ENCODE measurements at places on chromosomes 5 and 9.

DNA sequence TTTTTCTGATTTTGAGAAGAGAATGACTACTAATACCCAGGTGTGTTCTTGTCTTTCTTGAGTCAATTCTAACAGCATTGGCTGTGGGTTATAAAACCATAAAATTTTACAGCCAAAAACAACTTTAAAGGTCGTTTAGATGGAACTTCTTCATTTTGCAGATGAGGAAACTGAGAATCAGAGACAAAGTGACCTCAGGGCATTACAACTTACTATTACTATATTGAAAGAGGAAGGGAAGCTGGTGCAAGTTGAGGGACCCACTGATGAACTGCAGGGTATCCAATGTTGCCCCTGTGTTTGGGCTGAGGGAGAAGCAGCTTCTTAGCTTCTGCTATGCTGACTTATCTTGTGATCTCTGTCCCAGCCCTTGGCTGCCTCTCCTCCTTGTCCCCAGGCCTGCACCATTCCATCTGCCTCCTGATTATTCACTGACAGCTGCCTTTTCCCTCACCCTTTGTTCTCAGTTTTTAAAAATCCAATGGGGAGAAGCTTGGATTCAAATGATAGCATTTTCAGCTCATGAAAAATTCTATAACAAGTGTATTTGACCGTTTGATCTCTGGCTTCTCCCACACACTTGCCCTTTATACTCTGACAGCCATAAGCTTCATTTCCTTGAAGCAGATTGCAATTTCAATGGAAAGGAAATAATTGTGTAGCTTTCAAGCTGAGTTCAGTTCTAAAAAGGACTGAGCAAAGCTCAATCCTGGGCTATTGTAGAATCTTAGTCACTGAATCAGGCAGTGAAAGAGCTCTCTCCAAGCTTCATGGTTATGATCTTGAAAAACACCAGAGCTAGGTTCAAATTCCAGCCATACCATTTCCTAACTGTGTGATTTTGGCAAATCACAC, 68.5 kb downstream of the TMC1 start:
- DNase-seq = no peak

DNA sequence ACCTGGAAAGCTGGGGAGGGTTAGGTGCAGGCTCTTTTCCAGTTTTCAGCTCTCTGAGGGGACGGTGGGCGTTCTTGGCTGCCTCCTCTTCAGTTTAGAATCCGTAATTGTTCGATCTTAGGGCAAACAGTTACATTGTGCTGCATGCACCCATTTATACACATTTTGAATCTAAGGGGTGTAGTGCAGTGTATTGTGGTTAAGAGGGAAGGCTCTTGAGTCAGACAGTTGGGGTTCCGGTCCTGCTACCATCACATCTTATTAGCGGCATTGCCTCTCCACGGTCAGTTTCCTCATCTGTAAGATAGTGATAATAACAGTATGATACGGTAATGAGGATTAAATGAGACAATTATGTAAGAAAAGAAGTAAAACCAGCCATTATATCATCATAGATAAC, 625 bp downstream of the EXOSC2 start:
- DNase-seq = no peak

- DNase-seq = no peak
Measured at GRCh38 chr5:179772351-179772750, 21.4 kb upstream of the LTC4S start.

DNA sequence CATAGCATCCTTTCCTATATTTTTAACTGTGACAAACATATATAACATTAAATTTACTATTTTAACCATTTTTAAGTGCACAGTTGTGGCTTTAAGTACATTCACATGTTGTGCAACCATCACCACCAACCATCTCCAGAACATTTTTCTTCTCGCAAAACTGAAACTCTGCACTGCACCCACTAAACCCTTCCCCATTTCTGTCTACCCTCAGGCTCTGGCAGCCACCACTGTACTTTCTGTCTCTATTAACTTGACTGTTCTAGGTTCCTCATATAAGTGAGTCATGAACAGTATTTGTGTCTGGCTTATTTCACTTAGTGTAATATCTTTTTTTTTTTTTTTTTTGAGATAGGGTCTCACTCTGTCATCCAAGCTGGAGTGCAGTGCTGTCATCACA, 25.5 kb downstream of the KCNMB1 start:
- no peak for DNase-seq

GRCh38 chr9:38682713-38683112, 37.2 kb downstream of the FAM240B start:
- DNase-seq = no peak

DNA sequence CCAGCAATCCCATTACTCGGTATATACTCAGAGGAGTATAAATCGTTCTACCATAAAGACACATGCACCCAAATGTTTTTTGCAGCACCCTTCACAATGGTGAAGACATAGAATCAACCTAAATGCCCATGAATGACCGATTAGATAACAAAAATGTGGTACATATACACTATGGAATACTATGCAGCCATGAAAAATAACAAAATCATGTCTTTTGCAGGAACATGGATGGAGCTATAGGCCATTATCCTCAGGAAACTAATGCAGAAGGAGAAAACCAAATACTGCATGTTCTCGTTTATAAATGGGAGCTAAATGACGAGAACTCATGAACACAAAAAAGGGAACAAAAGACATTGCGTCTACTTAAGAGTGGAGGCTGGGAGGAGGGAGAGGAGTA, 114.5 kb downstream of the HTR4 start:
- no peak for DNase-seq

GRCh38 chr9:120312031-120312430, 267.9 kb downstream of the CDK5RAP2 start:
- DNase-seq = no peak

DNA sequence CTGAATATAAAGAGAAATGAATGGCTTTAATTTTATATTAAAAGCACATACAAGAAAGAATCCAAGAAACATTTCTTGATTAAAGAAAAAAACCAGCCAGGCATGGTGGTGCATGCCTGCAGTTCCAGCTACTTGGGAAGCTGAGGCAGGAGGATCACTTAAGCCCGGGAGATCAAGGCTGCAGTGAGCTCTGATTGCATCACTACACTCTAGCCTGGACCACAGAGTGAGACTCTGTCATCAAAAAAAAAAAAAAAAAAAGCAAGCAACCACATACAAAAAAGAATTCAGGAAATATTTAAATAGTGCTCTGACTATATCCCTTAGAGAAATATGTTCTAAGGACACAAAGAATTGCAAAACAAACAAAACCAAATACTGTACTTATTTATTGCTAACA, 2.5 kb upstream of the PLAC8L1 start:
- DNase-seq = no peak

GRCh38 chr9:124306098-124306735, 48.5 kb downstream of the NEK6 start:
- no peak for DNase-seq
